Stimulated activated CD8-positive, alpha-beta memory T cell treated with anti-CD3 and anti-CD28 coated beads, Interleukin-2, amount 100 ng/mL, for 48 hours (primary cell): ENCODE measurements at places on chromosomes 2 and 18.

DNA sequence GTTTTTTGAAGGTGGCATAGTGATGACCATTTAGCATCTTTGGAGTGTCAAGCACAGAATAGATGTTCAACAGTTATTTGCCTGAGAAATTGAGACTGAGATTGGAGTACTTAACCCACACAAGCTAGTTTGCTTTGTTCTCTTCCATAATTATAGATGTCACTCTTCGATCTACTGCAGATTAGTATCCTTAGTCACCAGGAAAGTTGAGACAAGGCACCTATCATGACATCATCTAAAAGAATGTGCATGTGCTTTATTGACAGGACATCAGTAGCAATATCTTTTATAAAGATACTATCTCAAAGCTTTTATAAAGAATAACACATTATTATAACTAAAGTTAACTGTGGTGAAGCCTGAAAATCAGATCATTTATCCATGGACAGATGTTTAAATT is 6.4 kb downstream of the VRK2 start:
- no peak for DNase-seq

DNA sequence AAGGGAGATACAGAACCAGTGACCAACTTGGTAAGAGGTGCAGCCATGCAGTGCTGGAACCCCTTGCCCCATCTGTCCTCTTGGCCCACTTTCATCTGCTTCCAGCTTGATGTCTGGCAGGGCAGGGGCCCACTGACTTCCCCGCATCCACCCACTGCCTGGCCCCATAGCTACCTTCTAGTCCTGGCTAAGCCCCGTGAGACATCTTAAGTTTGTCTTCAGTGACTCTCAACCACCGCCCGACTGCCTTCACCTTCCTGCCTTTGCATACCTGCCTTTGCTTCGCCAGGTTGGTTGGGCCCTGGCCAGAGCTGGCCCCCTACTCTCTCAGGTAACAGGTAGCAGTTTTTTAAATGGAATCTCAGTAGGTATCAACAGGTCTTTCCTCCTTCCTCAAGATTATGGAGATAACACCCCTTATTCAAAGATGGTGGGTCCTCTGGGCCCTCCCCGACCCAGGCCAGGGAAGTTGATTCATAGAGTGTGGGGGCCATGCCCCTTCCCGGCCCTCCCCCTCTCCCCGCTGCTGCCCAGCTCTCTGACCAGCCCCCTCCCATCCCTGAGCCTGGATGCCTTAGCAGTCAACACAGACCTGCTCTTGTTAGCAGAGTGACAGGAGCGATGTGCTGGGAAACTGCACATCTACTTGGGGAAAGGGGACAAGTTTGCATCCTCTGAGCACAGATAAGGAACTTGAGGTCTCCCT is 2.8 kb downstream of the ARID5A start:
- DNase-seq: no peak

GRCh38 chr2:12110481-12110880 is 364.0 kb downstream of the LPIN1 start:
- DNase-seq: no peak

- no peak for DNase-seq
These were observed 65.9 kb upstream of the ITM2C start for GRCh38 chr2:230798769-230799399.

GRCh38 chr18:74528478-74528877 is 5.8 kb upstream of the CNDP1 start:
- no peak for DNase-seq

DNA sequence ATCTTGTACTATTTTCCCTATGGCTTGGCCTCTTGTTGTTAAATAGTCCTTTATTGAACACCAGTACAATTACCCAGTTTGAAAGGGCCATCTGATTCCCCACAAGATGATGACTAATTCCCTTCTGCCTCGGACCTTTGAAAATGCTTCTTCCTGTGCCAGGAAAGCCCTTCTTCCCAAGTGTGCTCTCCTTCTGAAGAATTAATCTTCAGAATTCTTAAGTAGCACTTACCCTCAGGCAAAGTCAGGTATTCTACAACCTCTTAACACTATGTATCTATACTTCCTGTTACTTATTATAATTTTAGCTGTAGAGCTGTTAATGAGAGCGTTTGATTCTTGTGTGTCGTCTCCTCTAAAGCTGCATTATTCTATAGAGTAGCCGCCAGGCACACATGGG is 28.6 kb upstream of the MEX3C start:
- no peak for DNase-seq

- DNase-seq: no peak
These were observed 35.5 kb upstream of the SP5 start for GRCh38 chr2:170679607-170680079.

GRCh38 chr2:241842620-241843211 is 16.0 kb downstream of the PDCD1 start:
- peak; percentile 61 for DNase-seq

DNA sequence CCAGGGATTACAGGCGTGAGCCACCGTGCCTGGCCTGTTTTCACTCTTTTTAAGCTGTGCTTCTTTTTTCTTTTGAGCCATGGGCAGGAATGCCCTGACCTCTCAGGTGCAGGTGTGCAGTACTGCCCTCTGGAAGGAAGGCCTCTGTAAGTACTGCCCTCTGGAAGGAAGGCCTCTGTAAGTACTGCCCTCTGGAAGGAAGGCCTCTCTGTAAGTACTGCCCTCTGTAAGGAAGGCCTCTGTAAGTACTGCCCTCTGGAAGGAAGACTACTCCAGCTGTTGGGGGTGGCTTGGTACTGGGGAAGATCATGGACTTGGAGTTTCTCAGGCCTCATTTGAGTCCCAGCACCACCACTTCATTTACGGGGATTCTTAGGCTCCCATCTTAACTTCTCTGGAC is 248.5 kb upstream of the ID2 start:
- DNase-seq: no peak

DNA sequence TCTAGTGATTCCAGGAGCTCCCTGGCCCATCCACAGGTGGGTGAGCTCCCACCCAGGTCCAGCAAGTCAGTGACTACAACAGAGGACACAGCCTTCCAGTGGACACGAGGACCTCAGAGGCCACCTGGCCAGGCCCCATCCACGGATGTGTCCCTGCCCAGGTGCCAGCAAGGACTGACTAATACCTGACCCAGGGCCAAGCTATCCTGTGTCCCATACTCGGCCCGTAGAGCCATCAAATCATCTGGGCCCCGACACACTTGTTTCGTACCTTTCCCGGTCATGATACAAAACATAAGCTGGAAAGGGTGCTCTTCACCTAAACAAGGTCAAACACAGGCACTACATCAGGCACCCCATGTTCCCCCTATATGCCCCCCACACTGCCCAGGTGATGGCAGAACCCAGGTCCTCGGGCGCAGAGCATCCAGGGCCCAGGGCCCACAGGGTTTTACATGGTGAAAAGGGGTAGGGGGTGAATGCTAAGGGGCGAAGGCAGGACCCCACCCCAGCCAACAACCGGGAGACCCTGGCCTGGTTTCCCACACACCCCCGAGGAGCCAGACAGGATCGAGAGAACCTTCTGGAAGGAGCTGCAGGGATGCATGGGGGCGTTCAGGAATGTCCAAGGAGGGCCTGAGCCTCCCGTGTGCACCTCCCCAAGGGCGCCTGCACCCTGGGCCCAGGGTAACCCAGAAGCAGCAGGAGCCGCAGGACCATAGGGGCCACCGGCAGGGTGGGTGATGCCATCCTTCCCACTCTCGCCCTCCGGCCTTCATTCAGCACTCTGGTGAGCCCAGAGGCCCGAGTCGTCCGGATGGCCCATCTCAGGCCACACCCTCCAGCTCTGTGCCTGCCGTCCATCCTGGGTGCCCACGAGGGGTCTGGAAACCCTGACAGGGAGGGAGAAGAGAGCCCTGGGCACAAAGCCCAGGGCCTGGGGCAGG is 94.3 kb downstream of the HDAC4 start:
- DNase-seq: no peak

DNA sequence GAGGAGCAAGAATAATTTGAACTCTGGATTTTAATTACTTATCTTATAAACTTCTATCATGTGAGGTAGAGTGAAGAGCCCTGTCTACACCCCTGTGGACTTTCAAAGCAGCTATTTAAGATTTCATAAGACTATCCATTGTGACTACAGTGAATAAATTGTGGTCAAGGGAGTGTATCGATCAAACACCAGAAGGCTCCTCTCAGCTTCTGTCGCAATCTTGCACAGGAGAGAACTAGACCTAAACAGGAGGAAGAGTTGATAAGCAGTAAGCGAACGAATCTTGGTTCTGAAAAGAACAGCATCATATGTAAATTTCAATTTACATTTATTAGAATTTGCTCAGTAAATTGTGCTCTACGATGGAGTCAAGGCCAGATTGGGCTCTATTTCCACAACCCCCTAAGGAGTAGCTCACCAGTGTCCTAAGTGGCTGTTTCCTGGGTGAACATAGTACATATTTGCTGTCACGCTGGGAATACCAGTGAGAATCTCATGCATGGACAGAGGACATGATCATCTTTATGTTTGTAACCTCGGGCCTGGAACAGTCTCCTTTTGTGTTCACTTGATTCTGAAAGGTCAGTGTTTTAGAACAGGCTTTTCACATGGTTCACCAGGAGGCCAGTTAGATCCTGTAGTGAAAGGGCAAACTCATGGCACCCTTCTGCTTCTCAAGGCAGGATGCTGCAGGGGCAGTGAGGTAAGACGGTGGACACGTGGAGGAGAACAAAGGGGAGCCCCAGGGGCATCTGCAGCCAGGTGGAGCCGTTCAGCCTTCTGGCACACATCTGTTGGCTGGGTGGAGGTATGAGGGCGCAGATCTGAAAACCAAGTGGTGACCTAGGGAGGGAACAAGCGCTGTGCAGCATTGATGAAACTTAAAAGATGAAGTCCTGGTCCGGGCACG is 33.3 kb downstream of the NPAS2 start:
- DNase-seq: no peak

DNA sequence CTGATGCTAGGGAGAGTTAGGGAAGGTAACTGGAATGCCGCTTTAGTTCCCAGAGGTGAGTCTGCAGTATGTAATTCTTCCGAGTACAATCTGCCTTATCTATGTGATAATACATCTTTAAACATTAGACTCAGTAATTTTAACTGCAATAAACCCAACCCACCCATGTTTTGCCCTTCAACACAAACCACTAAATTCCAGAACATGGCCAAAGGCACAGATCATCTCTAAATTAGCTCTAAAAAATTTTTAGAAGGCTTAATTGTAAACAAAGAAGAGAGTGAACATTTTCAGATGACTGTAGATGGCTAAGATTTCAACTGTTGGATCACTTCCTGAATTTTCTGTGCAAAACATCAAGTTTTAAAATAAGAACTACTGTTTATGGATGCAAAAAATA is 488.7 kb upstream of the ID2 start:
- DNase-seq: no peak

DNA sequence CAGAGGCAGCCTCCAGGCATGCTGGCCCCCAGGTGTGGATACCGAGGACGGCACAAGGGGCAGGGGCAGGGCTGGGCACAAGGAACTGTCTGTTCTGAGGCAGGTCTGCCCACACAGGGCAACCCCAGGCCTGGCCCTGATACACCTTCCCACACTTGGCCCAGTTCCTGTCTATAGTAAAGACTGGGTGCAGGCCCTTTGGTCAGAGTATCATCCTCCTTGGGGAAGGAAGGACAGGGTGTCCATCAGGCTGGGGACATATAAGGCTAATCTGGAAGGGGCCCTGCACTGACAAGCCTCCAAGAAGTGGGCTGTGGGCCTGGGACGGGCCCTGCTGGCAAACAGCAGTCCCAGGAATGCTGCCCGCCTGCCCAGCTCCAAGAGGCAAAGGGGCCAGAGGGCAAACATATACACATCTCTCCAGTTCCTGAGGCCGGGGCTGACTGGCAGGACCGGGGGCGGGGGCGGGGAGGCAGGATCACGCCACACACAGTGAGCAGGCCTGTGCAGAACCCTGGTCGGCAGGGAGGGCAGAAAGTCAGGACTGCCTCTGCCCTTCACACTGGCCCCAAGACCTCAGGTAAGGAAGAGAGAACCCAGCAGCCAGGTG is 18.9 kb downstream of the SDC1 start:
- no peak for DNase-seq

DNA sequence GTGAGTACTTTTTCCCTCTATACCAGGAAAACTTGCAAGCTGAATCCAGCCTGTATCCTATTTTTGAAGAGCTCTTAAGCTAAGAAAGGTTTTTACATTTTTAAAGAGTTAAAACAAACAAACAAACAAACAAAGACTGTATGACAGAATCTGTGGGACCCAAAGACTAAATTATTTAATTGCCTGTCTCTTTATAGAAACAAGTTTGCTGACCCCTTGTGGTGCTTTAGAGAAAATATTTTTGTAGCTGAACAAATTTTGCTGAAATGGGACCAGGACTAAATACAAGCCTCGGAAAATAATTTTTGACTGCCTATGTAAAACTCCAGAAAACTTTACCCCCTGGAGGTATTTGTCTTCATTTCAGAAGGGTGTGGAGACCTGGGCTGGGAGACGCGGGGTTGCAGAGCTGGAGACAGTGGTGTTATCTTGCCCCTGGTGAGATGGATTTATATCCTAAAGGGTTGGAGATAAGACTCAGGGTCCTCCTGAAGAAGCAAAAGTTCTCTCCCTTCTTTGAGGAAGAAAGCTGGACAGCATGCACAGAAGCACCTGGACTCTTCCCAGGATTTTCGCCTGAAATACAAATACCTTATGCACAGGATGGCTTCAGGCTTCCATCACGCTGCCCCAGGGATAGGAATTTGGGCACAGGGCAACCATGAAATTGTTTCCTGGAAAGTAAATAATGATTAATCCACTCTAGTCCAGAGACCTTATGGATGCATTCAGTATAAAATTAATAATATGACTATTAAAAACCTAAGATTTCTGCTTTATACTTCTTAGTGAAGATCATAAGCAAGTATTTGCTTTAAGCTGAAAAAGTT is 54.3 kb downstream of the TMX3 start:
- no peak for DNase-seq

DNA sequence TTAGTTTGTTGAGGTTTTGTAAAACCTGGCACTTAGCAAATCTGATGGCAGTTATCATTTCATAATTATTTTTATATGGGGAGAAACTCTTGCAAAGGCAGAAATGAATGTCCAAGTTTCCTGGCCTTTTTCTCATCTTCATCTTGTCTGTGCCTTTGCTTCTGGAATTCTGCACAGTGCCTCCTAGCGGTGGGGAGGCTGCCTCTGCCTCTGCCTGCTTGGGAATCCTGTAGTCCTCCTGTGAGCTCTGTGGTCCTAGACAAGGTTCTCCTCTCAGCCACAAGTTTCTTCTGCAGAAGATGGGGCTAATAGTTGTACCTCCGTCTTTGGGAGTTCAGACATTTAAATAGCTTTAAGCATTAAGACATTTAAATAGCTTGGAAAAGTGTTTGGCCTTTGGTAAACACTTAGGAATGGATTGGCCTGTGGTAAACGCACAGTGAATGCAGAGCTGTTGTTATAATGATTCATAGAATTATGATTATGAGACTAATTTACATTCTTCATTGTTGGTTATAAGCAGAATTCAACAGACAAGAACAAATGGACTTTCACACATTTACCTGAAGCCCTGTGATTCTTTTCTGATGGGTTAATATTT is 101.2 kb downstream of the ZNF236 start:
- DNase-seq: no peak

DNA sequence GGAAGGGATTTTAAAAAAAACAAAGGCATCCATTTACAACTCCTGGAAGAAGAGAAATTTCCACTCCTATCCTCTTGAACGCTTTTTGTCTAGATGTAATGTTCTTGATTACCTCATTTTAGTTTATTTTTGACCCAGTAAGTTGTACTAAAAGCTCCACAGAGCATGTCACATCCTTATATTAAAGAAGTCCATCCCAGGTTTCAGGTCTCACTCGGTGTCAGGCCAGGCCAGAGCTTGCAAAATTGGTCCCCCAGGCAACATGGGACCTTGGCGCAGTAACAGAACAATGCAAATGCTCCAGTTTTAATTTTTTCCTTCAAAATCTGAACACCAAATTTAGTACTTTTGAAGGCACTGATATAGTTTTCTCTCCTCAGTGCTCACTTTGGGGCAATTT is 218.4 kb upstream of the REV1 start:
- no peak for DNase-seq
